Left cardiac atrium (tissue), 4 donors: ENCODE measurements at places on chromosomes 3 and 15. TPM values are rescaled to one million over a fixed set of nuclear protein-coding genes. Genes with fewer than 3 reads are reported as not detected.
A peak's percentile ranks its signal among the peaks of the same experiment; 100 is the strongest.

- no peak for DNase-seq
Observed at GRCh38 chr3:187919544-187919943, 174.3 kb upstream of the BCL6 start.

DNA sequence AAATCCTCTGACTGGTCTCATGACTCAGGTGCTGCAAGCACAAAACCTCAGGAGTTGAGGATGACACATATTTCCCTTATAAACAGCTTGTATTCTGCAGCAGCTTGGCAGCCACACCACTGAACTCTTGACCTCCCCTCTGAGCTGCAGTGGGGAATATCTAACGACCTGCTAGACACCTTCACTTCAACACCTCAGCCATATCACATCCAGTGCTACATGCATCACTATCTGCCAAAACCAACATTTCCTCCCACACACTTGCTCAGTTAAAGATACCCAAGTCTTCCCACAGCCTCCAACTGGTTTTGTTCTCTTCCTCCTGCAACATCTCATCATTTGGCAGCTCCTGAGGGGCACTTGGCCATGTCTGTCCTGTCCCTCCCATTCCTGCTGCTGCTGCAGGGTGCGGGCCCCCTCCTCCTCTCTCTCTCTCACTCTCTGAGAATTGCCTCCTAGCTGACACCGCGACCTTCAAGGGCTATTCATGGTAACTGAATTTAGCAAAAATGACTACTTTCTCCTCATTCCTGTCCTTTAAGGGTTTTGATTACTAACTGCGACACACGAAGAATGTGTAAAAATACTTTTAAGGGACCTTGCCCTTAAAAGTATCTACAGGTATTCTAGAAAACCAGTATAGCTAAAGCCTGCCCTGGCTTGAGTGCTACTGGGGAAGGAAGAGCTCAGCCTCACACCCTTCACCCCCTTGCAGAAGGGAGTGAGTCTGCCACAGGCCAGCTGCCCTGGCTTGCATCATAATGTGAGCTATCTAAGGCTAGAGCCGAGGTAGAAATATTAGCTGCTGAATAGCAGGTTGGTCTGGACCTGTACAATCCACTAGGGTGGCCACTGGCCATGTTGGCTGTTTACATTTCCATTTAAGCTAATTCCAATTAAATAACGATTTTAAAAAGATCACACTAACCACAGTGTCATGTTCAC, 5.0 kb upstream of the CCR9 start:
- DNase-seq: peak; percentile 23

CRYGS gene
- 2.0 TPM for total RNA-seq

DNA sequence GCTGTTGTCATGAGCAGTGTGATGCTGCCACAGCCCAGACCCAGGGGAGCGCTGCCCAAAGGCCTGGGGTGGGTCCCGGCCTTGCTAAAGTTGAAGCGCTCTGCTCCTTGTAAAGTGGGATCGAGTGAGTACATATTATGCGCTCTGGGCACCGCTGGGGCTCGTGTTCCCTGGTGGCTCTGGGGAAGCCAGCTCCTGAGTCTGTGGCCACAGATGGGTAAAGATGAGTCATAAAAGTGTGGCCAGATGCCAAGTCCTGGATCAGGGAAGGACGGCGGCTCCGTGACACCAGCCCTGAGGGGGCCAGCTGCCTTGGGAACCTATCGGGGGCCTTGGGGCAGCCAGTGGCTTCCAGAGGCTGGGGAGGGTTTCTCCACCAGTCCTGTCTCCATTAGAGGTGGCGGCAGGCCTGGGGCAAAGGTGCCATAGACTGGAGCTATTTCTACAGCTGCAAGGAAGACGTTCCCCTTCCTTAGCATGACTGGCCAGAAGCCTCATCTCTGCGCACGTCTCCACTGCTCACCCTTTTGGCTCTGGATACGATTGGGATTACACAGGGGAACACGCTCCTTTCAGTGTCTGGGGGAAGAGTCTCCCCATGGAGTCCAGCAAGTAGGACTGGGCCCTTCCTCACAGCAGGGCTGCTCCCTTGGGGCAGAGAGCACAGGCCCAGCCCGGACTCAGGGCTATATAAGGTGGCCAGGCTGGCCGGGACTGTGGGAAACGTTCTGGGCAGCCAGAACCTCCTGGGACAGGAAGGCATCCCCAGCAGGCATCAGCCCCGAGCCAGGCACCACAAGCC, 1.2 kb upstream of the ITIH4 start:
- peak; percentile 65 for DNase-seq

NAALADL2 gene
- 7.4 TPM for total RNA-seq

GRCh38 chr3:119235151-119235550, 5.5 kb downstream of the B4GALT4 start:
- no peak for DNase-seq

NR2E3 gene
- total RNA-seq: not detected

SATB1 gene
- 28.5 TPM for total RNA-seq

C3orf70 gene
- total RNA-seq: 3.1 TPM

LSAMP gene
- 4.7 TPM for total RNA-seq

- DNase-seq: no peak
Observed at GRCh38 chr15:70476441-70476840, 286.9 kb downstream of the UACA start.

A4GNT gene
- total RNA-seq: not detected

- no peak for DNase-seq
Observed at GRCh38 chr3:158821847-158822246, 20.0 kb downstream of the MFSD1 start.

DNA sequence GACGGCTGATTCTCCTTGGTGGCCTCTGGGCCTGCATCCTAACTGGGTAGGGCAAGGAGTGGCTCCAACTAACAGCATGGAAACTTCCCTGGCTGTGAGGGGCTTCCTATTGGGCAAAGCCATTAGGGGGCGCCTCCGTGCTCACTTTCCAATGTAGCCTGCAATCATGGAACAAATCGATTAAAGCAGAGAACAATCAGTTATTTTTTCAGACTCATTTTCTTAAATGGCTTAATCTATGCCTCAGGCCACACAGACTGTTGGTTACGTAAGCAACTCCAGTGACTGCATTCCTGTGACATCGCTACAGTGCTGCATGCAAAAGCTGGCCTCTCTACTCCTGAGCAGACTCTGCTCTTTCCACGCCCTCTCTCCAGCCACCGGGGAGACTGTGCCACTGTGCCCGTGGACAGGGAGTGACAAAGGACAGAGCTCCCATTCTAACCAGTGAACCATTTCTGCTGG, 278.9 kb downstream of the KLF13 start:
- DNase-seq: no peak

GRCh38 chr3:111473550-111473949, 68.4 kb upstream of the CD96 start:
- no peak for DNase-seq

ARHGAP31 gene
- total RNA-seq: 44.0 TPM

PATL2 gene
- total RNA-seq: 4.8 TPM

CCDC54 gene
- not detected for total RNA-seq

DNA sequence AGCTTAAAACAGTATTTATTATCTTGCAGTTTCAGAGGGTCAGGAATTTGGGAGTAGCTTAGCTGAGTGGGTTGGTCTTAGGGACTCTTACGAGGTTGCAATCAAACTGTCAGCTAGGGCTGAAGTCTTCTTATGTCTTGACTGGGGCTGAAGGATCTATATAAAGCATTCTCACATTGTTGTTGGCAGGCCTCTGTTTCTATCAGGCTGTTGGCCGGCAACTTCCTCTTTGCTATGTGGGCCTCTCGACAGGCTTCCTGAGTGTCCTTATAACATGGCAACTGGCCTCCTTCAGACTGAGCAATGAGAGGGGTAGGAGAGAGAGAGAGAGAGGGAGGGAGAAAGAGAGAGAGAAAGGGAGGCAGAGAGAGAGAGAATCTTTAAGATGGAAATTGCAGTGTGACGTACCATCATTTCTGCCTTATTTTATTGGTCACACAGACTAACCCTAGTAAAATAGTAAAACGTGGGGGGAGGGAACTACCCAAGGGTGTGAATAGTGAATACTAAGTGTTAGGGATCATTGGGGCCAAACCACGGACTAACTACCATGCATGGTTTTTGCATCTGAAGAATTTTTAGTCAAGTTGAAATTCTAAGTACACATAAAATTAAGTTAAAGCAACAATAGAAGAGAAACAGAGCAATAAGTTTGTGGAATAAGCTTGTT, 16.1 kb downstream of the FGF7 start:
- peak; percentile 26 for DNase-seq

DNA sequence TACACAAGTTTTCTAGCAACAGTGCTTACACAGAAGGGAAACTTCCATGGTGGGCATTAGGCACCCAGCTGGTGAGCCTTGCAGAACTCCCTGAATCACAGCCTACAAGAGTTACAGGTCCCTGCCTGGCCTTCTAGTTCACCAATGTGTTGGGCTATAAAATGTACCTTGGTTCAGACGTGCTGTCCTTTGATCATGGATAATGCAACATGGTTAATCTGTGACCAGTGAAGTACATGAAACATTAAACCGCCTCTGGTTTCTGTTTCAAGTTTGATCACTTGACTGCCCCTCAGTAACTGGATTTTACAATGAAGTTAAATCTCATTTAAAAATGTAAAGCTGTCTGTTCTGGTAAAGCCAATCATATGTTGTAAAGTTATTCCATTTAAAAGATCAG, 51.8 kb downstream of the FMN1 start:
- DNase-seq: no peak

DNA sequence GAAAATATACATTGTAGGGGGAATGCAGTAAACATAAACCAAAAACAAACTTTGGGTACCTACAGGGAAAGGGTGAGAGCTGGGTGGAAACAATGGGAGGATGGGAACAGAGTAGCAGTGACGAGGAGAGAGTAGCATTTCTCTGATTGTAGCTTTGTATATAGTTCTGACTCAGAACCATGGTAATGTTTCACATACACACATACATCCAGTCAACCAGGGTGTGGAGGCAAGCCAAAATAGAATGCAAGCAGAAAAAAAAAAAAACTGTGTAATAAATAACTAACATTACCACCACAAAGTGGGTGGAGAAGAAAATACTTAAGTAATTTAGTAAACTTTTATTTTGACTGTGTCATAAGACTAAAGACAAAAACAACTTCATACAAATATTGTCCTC, 27.2 kb downstream of the BCL2A1 start:
- no peak for DNase-seq

DNA sequence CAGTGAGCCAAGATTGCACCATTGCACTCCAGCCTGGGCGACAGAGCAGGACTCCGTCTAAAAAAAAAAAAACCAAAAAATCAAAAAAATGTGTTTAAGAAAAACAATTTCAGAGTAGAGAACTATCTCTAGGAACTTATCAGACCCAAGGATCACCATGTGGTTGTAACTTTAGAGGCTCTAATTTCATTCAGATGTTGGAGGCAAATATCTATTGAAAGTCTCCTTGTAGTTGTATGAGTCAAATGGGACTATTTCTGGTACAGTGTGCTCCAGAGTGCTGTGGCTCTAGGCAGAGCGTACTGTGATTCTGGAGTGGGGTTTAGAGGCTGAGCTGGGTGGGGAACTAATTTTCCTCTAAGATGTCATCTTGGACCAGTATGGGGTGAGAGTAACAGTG, 398.7 kb downstream of the SHQ1 start:
- no peak for DNase-seq
